ENCODE measurements at places on chromosomes 11 and 22. TPM values are rescaled to one million over a fixed set of nuclear protein-coding genes. Genes with fewer than 3 reads are reported as not detected.

Gene SNX32
- 10.8 TPM for total RNA-seq

Gene CRACR2B
- under 0.01 TPM for total RNA-seq

Gene SYCE3
- not detected for total RNA-seq

Gene SMTNL1
- not detected for total RNA-seq

Gene BAIAP2L2
- total RNA-seq = 0.25 TPM

Gene TSGA10IP
- total RNA-seq = not detected

Gene KRTAP5-9
- total RNA-seq = not detected

Gene DNAJC4
- total RNA-seq = 6.6 TPM

Gene ROBO4
- 3.9 TPM for total RNA-seq

Gene ACAD8
- total RNA-seq = 26.6 TPM

Gene UPK3A
- total RNA-seq = not detected

Gene PRR33
- total RNA-seq = not detected

Gene PICALM
- total RNA-seq = 676 TPM

Gene OR8G5
- not detected for total RNA-seq

Gene YAP1
- 17.2 TPM for total RNA-seq

Gene CHADL
- 2.7 TPM for total RNA-seq

Gene CD248
- 3.2 TPM for total RNA-seq

Gene SSTR3
- total RNA-seq = under 0.01 TPM

Gene FOLR2
- total RNA-seq = 3.9 TPM

Gene CABP7
- 0.98 TPM for total RNA-seq

Gene IGLL5
- not detected for total RNA-seq

Gene APOL5
- not detected for total RNA-seq

Gene CABP4
- total RNA-seq = not detected

Gene CBLIF
- not detected for total RNA-seq

Gene KRTAP5-10
- not detected for total RNA-seq

Data from temporal lobe (tissue), 4 donors.